Activated CD4-positive, alpha-beta T cell treated with anti-CD3 and anti-CD28 coated beads, Interleukin-2, amount 50 U/mL, for 4 hours (primary cell): ENCODE measurements at places on chromosomes 6 and 20.

- DNase-seq: no peak
Observed at GRCh38 chr20:58938541-58938940, 42.5 kb upstream of the NELFCD start.

DNA sequence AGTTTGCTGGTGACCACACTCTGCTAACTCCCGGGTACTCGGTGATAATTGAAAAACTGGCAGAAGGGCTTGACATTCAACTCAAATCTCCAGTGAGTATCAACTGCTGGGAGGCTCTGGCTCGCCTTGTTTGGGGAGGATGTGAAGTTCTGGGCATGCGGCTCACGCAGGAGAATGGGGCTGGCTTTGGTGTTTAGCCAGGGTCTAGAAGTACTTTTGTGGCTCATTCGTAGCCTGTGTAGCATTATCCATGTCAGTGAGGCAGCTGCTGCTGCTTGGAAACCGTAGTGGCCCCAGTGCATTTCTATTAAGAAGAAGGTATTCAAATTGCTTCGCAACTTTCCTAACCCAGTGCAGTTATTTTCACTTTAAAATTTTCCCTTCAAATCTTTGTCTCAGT is 52.2 kb downstream of the KDM1B start:
- no peak for DNase-seq

DNA sequence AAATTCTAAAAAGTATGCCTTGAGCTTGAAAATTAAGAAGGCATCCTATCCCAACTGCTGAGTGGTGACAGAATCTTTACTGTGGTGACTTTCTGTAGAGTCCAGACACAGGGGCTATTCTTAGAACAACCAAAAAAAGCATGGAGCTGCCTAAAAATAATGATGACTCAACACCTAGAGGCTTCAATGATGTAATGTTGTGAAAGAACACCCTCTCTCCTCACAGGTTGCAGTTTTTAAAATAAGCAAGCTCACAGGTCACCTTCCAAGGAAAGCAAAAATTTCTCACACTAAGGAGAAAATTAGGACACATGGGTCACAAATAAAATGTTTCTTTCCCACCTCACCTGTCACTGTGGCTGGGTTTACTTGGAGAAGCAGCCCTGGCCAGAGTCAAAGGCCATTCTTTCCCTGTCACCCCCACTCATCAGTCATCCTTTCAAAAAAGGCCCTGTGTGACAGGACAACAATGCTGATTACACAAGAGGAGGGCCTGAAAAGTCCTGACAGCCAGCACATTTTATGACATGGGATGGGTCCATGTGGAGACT is 53.5 kb downstream of the RCAN2 start:
- no peak for DNase-seq

DNA sequence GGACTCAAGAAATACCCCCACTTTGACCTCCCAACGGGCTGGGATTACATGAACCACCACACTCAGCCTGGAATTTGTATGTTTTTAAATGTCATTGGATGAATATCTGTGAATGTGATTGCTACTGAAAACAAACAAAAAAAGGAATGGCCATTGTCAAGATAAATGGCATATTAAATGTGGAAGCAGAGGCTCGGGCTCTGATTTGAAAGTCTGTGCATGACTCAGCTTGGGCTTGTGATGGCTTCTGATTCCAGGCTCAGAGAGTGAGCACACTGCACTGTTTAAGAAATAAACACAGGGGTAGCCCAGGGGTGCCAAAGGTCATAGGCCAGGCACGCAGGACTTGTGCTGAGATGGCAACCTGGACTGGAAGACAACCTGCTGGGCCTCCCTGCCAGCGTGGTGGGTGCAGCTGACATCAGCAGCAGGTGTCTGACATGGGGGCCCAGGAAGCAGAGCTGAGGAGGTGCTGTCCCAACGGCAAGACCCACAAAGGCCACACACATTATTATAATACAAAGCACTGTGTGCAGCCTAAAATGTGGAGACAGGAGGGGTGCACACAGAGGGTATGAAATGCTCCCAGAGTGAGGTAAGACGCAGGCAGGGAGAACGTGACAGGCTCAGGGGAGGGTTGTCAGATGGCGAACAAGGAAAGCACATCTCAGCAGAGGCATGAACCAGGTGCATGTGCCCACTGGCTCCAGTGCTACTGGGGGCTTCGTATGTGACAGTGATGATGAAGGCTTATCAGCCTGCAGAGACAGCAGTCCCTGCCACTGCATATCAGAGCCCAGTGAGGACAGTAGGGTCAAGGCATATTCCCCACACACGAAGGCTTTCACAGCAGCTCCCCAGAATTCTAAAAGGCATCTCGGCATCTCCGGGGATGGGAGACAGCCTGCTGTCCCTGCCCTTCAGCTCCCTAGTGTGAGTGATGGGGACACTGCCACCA is 169.4 kb downstream of the SYNDIG1 start:
- DNase-seq: no peak

DNA sequence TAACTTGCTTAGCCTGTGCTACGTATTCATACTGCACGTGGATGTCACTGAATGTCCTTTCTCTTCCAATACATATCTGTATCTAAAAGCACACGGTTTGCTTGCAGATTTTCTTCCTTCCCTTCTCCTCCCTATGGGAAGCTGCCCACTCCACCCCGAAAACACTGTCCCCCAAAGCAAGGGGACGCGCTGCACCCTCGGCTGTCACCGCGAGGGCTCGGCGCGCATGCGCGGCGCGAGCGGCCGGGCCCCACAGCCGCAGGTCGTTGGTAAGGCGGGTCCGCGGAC is 659 bp downstream of the TMX4 start:
- peak; percentile 50 for DNase-seq

DNA sequence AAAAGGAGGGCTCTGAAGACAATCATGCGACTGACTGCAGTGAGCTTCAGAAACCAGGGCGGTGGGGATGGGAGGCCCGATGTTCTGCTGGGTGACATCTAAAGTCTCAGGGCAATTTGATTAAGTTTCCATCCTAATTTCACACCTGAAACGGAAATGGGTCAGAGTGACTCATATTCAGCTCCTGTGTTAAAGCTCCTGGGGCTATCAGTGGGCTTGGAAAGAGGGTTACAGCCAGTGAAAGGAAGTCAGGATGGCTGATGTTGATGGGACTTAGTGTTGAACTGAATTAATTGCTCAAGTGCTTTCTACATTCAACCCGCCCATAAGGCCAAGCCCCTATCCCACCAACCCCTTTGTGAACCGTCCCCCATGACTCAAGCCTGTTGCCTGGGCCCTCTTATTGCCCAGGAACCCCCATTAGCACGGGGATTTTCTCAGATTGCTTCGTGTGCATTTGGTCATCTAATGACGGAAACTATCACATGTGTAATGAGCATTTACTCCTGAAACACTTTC is 47.1 kb upstream of the TBC1D7 start:
- DNase-seq: no peak

GRCh38 chr6:135043364-135043763 is 11.3 kb downstream of the HBS1L start:
- DNase-seq: no peak

DNA sequence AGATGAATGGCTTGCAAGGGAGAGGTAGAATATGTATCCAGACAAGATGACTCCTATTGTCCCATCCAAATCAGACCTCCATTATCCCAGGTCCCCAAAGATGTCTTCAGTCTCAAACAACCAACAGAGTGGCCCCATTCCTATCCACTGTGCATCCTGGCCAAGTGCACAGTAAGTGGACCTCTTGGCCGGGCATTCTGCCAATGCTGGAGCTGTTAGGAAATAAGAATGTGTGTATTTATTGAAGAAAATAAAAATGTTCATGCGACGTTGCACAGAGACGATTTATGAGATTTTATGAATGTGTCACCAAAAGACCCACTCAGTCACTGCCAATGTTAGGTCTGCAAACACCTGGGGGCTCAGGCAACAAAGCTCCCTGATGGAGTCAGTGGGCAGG is 196.0 kb downstream of the MAFB start:
- no peak for DNase-seq
